ENCODE measurements at places on chromosomes 16 and 17. TPM values are rescaled to one million over a fixed set of nuclear protein-coding genes. Genes with fewer than 3 reads are reported as not detected.

- DNase-seq: no peak
Observed at GRCh38 chr17:1002771-1003555, 6.0 kb downstream of the TIMM22 start.

DNA sequence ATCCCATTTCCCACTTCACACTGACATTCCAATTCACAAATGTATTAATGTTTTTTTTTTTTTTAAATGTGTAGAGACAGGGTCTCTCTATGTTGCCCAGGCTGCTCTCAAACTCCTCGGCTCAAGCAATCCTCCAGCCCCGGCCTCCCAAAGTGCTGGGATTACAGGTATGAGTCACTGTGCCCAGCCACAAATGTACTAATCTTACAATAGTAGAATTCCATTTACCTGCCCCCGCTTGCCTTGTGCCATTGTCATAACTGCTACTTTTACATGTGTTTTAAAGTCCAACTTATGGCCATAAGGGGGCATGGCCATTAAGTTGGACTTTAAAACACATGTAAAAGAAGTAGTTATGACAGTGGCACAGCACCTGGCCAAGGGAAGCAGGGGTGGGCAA, 4.6 kb downstream of the MMP28 start:
- no peak for DNase-seq

- DNase-seq: no peak
Observed at GRCh38 chr17:15431196-15431595, 36.2 kb downstream of the CDRT4 start.

- no peak for DNase-seq
Observed at GRCh38 chr17:76561332-76561731, 21.5 kb downstream of the PRCD start.

DHX8 gene
- total RNA-seq: 67.1 TPM

TBC1D26 gene
- 1.0 TPM for total RNA-seq

DNA sequence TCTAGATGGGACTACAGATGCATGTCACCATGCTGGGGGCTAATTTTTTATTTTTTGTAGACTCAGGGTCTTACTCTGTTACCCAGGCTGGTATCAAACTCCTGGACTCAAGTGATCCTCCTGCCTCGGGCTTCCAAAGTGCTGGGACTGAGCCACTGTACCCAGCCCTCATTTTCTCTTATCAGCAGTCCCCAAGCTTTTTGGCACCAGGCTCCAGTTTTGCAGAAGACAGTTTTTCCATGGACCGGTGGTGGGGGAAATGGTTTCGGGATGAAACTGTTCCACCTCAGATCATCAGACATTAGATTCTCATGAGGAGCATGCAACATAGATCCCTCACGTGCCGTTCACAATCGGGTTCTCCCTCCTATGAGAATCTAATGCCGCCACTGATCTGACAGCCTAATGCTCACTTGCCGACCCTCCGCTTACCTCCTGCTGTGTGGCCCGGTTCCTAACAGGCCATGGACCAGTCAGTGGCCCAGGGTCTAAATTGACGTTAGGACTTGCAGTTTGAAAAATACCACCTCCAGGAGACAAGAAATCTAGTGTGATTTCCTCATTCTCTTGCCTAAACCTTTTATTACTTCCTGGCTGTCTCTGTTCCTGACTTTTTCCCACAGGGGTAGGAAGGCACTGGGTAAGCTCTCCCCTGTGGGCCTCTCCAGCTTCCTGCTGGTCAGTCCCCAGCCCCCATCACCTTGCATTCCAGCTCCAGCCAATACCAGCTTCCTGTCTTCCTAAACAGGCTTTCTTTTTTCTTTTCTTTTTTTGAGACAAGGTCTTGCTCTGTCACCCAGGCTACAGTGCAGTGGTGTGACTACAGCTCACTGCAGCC, 9.3 kb upstream of the CNP start:
- DNase-seq: no peak
